ENCODE measurements at places on chromosomes 16 and 17.

- DNase-seq = no peak
Measured at GRCh38 chr16:180101-180675, at the start of gene HBQ1. Gene HBQ1 (plus strand): TSS chr16:180459. CDS start chr16:180487, 28 bp downstream.

DNA sequence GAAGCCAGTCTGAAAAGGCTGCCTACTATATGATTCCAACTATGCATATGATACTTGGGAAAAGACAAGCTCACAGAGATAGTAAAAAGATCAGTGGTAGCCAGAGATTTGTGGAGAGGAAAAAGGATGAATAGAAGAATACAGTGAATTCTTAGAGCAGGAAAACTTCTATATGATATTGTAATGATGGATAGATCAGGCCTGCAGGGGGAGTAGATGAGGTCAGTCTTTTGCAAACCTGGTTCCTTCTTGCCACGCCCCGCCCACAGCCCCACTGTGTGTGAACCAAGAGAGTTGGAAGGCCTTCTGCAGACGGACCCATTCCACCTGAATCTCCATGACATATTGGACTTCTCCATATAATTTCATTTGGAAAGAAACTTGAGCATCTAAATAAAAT lies 761 bp upstream of the CCL8 start:
- DNase-seq = peak; percentile 13

GRCh38 chr16:4744555-4745273 lies 10.4 kb downstream of the DNAAF8 start:
- no peak for DNase-seq

GRCh38 chr17:8273884-8274444 lies 14.5 kb upstream of the RANGRF start:
- no peak for DNase-seq

DNA sequence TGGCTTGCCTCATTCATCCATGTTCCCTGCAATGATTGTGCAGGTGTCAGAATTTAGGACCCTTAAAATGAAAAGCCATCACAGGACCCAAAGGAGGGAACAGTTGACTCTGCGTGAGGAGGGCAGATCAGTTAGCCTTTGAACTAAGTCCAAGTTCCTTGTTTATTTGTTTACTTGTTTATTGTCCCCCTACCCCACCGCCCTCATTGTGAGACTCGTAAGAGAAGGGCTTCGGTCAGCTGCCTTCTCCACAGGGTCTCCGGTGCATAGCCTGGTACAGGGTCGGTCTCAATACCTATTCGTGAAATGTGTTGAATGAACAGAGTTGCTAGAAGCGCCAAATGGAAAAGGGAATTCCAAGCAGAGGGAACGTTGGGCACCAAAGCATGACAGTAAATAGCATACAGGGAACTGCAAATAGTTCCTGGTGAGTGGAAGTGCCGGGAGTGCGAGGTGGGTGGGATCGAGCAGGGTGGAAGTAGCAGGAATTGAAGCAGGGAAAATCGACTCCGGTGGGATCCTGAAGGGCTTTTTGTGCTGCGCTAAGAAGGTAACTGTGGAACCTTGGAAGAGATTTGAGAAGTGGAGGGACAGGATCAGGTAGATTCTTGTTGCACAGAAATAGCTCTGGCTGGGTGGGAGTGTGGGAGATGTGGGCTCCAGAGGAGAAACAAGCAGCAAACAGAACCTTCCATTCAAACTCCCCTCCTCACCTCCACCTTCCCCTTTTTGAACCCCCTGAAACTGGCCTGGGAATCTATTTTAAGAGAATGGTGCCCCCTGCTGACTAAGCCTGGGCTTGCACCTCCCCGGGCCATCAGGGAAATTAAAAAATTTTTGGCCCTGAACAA lies 12.7 kb downstream of the SLC35B1 start:
- DNase-seq = no peak

DNA sequence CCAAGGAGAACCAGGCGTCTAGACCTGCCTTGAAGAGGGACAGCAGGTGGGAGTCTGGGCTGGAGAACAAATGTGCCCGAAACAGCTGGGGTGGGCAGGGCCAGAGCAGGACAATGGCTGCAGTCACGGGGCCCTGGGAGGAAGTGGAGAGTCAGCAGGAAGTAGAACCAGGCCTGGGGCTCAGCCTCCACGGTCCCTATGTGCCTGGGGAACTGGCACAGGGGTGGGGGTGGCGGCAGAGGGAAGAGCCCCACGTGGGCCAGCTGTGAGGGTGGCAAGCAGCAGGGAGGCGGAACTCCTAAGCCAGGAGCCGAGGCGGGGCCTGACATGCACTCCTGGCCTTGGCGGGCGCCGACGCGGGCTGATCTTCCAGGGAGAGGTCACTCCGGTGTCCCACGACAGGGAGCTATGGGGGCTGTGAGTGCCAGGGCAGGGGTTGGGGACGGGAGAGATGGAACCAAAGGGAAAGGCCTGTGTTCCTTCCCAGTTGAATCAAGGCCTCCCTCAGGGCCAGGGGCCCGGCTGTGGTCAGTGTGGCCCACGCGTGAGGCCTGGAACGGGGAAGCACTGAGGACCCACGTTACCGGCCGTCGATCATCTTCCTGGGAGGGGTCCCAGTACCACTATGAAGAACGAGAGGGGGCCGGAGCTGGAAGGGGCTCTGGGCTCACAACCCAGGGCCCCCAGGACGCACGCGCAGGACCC lies 42.7 kb downstream of the TIMM22 start:
- DNase-seq = no peak

GRCh38 chr17:77304746-77305473 lies 164.1 kb downstream of the SEC14L1 start:
- DNase-seq = no peak

DNA sequence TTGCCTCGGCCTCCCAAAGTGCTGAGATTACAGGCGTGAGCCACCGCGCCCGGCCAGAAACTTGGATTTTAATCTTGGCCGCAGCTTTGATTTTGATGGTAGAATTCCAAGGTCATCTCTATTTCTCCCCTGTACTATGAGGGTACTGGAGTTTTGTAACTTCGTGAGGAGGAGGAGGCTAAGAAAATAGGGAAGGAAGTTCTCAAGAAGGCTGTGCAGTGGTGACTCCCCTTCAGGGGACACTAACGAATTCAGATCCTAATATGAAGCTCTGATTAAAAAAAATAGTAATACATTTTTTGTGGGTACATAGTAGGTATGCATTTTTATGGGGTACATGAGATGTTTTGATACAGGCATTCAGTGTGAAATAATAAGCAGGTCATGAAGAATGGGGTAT lies 55.9 kb downstream of the LDHD start:
- DNase-seq = no peak

DNA sequence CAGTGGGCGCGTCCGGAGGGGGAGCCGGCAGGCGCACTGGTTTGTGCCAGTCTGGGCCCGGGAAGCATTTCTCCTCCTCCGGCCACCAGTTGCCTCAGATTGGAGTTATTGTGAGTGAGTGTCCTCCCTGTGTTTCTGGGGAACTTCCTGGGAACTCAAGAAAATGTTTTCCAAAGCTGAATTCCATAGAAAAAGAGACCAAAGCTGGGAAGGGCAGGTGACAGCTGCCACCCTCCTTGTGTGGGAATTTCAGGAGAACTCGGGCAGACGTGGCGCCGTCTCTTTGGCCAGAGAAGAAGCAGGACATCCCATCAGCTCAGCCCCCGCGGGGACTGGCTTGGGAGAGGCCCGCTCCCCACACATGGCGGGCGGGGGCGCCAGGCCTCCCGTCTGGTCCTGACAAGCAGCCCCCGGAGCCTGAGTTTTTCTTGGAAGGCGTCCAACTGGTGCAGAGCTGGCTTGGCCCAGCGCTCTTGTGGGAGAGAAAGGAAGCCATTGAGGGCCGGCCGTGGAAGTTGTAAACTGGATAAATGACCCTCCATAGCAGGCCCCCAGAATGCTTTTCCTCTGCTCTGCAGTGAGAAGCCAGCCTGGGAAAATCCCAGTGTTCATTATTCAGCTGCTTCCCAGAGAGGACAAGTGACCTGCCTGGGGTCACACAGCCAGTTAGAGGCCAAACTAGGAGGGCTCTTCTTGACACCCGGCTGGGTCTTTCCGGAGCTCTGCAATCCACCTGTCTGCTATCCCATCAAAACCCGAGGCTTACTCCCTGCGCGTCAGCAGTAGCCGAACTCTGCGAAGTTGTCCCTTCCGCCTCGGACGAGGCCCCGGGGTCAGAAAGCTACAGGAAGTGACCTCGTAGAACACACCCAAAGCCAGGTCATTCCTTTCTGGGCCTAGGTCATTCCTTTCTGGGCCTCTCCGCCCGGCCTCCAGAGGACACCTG lies 39.2 kb upstream of the GSE1 start:
- DNase-seq = no peak

DNA sequence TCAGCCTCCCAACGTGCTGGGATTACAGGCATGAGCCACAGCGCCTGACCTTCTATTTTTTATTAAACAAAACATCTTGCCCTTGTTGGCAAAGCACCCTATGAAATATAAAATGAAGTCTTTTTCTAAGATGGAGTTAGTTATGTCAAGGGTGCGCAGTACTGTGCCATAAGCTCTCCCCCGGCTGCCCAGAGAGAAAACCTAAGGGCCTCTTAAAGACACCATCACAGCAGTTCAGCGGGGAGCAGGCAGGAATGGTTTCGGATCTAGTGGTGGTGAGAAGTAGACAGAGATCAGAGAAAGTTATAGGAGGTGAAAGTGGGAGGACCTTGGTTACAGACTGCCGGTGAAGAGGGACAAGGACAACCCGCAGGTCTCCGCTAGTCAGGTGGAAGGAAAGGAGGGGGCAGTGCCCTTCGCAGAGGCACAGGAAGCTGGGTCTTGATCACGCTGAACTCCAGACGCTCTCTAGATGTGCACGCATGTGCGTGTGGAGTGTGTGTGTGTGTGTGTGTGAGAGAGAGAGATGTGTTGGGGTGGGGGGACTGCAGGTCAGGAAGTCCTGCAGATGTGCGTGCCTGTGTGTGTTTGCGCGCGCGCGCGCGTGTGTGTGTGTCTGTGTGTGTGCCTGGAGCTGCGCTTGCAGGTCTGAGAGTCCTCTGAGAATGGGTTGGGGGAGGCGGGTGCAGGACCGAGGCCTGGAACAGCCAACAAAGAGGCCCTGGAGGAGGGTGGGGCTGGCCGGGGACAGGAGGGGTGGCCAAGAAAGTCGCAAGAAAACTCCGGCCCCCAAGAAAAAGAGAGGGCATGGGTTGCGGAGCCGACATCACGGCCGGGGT lies 748 bp upstream of the CMTM3 start:
- no peak for DNase-seq

DNA sequence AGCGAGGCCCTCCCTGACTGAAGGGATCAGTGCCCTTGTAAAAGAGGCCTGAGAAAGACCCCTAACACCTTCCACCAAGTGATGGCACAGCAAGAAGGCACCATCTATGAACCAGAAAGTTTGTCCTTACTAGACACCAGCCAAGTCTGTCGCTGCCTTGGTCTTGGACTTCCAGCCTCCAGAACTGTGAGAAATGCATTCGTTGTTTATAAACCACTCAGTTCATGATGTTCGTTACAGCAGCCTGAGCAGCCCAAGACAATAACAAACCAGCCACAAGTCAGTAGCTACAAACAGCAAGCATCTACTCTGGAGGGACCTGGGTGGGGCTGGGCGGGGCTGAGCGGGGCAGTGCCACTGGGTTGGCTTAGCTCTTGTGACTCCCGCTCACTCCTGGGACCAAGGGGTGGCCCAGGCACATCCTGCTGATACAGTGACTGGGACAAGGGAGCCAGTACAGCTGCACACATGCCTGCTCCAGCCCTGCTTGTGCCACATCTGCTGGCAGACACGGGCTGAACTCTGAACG lies 234.9 kb downstream of the IRF8 start:
- DNase-seq = no peak

- no peak for DNase-seq
Measured at GRCh38 chr16:30958175-30959079, 873 bp downstream of the SETD1A start.

GRCh38 chr16:85750827-85751697 lies at the start of gene C16orf74:
Gene C16orf74 (minus strand): TSS chr16:85751096. CDS start chr16:85735217, 15,879 bp downstream.
- DNase-seq = no peak

DNA sequence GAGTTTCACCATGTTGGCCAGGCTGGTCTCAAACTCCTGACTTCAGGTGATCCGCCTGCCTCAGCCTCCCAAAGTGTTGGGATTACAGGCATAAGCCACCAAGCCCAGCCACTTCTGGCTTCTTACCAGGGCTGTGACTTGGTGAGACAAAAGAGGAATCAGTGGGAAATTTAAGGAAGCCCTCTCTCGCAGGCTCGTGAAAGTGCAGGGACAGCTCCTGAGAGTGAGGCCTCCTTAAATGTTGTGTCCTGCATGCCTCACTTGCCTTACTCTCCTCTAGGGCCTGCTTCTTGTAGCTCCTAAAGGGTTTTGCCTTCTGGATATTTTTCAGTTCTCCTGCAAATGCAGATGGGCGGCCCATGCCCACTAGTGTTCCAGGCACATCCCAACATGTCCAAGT lies 5.2 kb downstream of the AHSP start:
- DNase-seq = no peak

- DNase-seq = no peak
Measured at GRCh38 chr17:28177351-28177750, 134.9 kb downstream of the NLK start.

- peak; percentile 35 for DNase-seq
Measured at GRCh38 chr16:55701442-55702319, 45.9 kb downstream of the SLC6A2 start.

GRCh38 chr17:17191961-17192381 lies 14.2 kb downstream of the PLD6 start:
- no peak for DNase-seq

DNA sequence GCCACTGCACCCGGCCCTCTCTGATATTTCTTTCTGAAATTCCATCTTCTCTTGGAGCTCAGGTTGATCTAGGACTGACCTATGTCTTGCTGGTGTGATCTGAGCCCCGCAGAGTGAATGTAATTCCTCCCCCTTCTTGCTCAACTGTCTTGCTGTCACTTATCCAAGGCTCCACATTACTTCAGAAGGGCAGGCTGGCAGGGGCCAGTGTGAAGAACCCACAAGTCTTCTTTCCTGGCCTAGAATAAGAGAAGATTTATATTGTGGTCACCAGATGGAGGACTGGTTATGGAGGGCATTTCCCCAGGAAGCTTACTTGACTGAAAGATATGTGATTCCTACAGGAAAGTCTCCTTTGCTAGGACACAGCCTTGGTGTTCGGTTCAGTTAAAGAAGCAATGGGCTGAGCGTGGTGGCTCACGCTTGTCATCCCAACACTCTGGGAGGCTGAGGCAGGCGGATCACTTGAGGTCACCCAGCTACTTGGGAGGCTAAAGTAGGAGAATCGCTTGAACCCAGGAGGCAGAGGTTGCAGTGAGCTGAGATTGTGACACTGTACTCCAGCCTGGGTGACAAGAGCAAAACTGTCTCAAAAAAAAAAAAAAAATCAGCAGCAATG lies 13.4 kb downstream of the ITGAL start:
- DNase-seq = no peak

DNA sequence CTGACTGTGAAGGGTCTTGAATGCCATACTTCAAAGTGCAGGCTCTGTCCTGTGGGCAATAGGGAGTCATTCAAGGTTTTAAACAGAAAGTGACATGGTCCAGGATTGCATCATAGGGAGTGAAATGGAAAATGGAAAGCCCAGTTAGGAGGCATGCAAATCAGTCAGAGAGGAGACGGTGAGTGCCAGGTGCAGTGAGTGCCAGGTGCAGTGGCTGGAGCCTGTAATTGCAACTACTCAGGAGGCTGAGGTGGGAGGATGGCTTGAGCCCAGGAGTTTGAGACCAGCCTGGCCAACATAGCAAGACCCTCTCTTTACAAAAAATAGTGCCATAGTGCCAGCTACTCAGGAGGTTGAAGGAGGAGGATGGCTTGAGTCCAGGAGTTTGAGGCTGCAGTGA lies 35.2 kb upstream of the SIAH1 start:
- no peak for DNase-seq
